ENCODE measurements at places on chromosomes 2 and 18. TPM values are rescaled to one million over a fixed set of nuclear protein-coding genes. Genes with fewer than 3 reads are reported as not detected.

NEU4 gene
- total RNA-seq: 0.92 TPM

- no peaks in the 10 kb centered on the region for H3K36me3 ChIP-seq
- H3K4me1 ChIP-seq: no peaks in the 10 kb centered on the region
- no peak overlapping the region for H3K27ac ChIP-seq
- no peaks in the 10 kb centered on the region for H3K27me3 ChIP-seq
Measured at GRCh38 chr2:33298233-33298632, 178.2 kb upstream of the RASGRP3 start.

- no peak overlapping the region for H3K4me3 ChIP-seq
- H3K4me1 ChIP-seq: no peaks in the 10 kb centered on the region
- no peaks in the 10 kb centered on the region for H3K36me3 ChIP-seq
- peaks cover 83% of the 10 kb centered on the region for H3K27me3 ChIP-seq
Measured at GRCh38 chr18:13401404-13401803, 182.8 kb downstream of the LDLRAD4 start.

DNA sequence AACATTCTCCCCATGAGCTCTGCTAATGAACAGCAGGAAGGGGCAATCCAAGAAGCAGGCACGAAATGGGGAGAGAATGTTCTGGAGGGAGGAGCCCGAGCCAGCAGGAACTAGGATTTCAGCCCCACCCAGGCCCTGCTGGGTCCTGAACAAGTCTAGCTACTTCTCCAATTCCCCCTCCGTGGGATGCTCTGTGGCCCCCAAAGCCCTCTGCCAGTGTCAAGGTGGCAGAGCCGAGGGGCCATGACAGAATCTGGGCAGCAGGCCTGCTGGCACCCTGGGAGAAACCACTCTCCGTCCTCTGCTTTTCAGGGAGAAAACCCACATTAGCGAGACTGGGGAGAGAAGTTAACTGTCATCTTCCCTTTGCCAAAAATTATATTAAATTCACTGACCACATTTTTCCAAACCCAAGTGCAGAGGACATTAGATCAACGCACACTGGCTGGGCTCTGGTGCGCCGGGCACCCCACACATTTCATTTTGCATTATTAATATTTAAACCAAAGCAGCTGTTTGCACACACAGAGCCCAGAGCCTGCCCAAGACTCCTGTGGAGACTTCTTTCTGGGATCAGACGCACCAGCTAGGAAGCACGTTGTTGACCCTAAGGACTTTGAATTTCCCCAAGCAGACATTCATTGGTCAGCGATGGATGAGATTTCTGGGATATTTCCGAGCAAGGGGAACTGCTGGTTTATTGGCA, 80.2 kb upstream of the PKDCC start:
- no peak for DNase-seq
- H3K27me3 ChIP-seq: no peaks in the 10 kb centered on the region
- no peaks in the 10 kb centered on the region for H3K36me3 ChIP-seq
- H3K27ac ChIP-seq: no peak overlapping the region
- H3K4me3 ChIP-seq: no peak overlapping the region

CYP27C1 gene
- 0.94 TPM for total RNA-seq

CCDC68 gene
- total RNA-seq: 2.9 TPM

GRCh38 chr18:42936289-42936688, 179.2 kb downstream of the RIT2 start:
- H3K4me1 ChIP-seq: no peaks in the 10 kb centered on the region
- H3K4me3 ChIP-seq: no peak overlapping the region
- no peaks in the 10 kb centered on the region for H3K36me3 ChIP-seq
- H3K27ac ChIP-seq: no peak overlapping the region
- DNase-seq: no peak
- H3K27me3 ChIP-seq: no peaks in the 10 kb centered on the region

- no peak overlapping the region for H3K4me3 ChIP-seq
- no peaks in the 10 kb centered on the region for H3K27me3 ChIP-seq
- H3K36me3 ChIP-seq: no peaks in the 10 kb centered on the region
Measured at GRCh38 chr18:23324056-23324811, 128.9 kb upstream of the RIOK3 start.
